ENCODE measurements at places on chromosomes 1 and 21.

DNA sequence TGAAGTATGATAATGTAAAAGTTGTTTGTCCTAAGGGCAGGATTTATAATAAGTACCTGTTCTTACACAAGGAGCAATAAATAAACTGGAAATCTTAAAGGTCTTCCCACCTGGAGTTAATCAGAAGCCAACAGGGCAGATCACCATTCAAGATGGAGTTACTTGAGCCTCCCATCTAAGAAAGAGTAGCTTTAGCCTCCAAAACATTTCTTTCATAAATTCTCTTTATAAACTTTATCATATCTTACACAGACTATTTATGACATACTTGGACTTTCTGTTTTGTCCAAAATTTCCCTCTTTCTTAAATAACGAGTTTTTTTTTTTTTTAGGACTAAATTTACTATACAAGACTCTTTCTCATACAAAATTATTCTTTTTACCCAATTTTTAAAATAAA, 18.5 kb downstream of the OR2T1 start:
- DNase-seq: no peak

DNA sequence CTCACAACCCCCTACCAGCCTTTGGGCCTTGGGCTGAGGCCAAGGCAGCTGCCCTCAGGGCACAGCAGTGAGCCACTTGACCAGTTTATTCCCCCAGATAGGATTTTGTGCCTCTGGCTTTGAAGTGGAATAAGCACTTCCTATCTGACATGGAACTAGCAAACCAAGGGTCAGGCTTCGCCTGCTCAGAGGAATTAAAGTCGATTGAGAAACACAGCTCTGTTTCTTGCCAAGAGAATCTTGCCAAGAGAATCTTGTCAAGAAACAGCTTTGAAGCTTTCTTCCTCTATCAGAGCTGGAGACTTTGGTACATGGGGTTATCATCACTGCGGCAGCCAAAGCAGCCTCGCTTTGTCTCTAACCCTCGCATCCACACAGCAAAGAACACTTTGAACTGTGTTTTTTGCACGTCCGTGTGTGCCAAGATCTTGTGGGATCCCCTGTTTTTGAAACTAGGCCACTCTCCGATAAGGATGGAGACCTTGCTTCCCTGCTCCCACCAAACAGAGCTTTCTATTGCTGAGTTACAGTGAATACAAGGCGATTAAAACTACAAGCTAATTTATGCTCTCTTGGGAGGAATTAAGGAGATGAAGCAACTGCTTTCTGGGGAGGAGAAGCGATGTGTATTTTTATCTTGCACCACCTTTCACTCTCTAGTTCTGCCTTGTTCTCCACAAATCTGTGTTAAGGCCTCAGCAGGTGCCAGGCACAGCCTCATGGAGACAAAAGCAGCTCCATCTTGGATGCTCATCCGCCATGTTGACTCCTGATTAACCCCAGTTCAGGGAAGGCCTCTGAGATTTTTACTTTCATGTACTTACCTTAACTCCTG, 67.3 kb downstream of the RHOU start:
- peak; percentile 82 for DNase-seq

GRCh38 chr1:32960342-32960741, 4.3 kb downstream of the RNF19B start:
- no peak for DNase-seq

- no peak for DNase-seq
Measured at GRCh38 chr1:8974551-8974950, 28.9 kb downstream of the CA6 start.

- no peak for DNase-seq
Measured at GRCh38 chr1:234047123-234047522, 142.6 kb downstream of the SLC35F3 start.

- DNase-seq: no peak
Measured at GRCh38 chr1:18233176-18233864, 125.7 kb downstream of the IGSF21 start.

GRCh38 chr1:20678599-20678998, 17.4 kb upstream of the DDOST start:
- no peak for DNase-seq

GRCh38 chr1:184854496-184855140, 100.0 kb upstream of the EDEM3 start:
- DNase-seq: peak; percentile 58

DNA sequence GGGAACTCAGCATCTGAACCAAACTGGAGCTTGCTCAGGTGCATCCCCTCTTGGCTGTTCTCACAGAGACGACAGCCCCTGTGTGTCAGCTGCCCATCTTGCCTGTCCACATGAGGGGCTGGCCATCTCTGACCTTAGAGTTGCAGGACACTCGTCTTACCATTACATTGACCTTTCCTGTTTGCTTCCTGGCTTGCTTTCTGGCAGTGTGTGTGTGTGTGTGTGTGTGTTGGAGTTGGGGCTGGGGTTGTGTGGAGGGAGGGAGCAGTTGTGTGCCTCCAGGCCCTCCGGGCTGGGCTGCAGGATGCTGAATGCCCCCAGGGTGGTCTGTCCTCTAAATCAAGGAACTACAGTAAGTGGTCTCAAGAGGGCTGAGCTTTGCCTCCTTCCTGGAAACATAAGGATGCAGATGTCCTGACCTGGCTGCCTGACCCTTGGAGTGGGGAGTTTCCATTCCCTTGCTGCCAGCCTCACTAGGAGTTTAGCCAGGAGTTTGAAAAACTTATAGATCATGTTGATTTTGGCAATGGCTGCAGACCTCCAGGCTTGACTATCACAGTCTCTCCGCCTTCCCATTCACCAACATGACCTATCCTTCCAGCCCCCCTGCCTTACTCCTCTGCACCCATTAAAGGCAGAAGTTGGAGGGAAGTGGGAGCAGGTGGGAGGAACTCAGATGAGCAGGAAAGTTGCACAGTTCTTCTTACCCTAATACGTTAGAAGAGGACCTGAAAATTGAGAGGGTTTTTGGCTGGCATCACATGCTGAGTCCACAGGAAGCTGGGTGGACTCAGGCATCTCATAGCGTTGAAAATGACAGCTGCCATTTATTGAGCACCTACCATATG, 19.0 kb downstream of the RASSF5 start:
- no peak for DNase-seq

GRCh38 chr1:58262702-58263101, 283.8 kb downstream of the OMA1 start:
- DNase-seq: no peak

- no peak for DNase-seq
Measured at GRCh38 chr1:235650341-235651169, 971 bp upstream of the GNG4 start.

DNA sequence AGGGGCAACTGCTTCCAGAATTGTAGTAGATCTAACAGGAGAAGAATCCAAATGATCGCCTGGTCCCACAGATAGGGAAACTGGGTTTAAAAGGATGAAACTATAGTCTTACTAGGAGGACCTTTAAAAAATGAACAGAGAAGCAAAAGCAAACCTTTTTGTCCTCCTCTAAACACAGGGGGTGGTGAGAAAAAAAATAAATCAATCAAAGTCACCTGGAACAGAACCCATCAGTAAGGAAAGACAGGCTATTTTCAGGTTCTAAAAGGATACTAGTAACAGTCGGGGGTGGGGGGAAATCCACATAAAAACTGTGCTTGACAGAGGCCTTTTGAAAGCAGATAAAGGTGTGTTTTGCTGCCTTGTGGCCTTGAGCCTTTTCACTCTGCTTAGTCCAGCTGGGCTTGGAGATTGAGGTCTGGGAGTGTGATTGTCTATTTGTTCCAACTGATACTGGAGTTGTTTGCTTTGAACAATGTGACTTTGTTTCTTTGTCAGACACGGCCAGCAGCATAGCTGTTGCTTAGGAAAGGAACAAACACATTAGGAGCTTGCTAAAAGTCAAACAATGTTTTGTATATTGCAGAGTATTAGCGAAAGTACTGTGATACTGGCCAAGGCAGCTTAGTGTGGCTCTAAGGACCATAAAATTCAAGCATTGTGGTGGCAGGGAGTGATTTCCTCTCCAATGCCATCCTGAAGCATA, 141.1 kb upstream of the IRF2BP2 start:
- DNase-seq: no peak

DNA sequence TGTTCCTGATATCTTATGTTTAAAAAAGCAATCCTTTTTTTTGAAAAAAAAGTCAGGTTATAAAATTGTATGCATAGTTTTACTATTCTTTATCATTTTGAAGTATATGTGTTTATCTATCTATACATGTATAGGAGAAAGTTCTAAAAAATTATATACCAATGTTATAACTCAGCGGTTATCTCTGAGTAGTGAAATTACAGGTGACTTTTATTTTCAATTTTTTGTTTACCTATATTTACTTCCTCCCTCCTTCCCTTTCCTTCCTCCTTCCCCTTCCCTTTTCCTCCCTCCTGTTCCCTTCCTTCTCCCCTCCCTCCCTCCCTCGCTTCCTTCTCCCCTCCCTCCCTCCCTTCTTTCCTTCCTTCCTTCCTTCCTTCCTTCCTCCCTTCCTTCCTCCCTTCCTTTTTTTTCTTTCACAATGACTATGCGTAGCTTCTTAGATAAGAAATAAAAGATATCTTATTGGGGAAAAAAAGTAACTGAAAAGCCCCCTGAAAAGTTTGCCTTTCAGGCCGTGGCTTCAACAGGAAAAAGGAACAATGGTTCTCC, 77.1 kb downstream of the ABCA4 start:
- DNase-seq: no peak

DNA sequence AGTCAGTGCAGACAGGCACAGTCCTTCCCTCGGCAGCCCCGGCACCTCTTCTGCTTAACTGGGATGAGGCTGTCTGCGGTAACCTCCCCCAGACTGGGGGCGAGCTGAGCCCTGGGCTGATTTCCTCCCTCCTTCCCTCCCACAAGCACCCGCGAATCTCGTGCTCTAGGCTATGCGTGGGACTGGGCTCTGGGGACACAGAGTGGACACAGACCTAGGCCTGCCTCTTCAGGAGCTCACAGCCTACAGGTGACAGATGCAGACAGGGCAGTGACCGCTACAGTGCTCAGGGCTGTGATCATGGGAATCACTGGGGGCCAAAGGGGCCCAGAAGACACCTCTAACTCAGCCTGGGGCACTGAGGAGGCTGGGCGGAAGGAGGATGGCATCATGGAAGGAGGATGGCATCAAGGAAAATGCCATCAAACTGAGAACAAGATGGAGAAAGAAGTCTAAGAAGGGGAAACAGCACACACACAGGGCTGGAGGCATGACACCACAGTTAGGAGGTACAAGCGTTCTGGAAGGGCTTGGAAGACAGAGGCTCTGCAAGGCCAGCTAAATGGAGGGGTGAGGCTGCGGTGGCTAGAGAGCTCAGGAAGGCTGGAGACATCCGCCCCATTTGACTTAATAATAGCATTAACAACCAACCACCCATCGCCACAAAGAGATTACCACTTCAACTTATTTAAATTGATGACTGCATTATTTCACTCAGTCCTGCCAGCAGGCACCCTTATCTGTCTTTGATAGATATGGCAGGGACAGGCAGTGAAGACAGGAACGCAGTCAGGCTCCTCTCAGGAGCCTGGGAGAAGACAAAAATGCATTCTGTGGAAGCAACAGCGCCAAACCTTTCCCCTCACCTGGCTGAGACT, 4.2 kb downstream of the TTC39A start:
- DNase-seq: no peak

DNA sequence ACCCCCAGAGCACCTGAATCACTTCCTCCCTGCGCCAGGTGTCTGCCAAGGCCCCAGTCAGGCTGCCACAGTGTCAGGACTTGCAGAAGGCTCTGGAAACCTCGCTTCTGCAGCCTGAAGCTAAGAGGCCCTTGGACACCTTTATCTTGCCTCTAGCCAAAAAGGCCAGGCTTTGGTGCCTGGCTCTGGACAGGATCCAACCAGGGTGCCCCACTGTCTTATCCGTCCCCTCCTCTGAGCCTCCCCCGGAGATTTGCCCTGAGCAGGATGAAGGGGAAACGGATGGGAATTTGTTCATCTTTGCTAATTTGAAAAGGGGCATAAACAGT, 12.8 kb upstream of the CLSTN1 start:
- DNase-seq: no peak

- peak; percentile 52 for DNase-seq
Measured at GRCh38 chr1:180188091-180188506, 33.4 kb downstream of the QSOX1 start.

DNA sequence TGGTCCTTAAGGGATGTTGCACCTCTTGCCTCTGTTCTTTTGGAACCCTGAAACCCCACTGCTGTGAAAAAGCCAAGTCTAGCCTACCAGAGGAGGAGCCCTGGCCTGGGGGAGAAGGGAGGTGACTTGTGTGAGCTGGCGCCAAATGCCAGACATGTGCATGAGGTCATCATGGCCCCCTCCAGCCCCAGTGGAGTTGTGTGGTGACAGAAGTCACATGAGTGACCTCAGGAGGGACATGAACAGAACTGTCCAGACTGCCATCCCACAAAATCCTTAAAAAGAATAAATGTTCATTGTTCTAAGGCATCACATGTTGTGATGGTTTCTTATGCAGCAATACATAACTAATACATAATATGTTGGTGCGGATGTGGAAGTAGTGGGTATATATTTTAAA, 10.8 kb downstream of the HHAT start:
- no peak for DNase-seq

GRCh38 chr1:205188098-205188497, 23.4 kb downstream of the DSTYK start:
- DNase-seq: no peak

DNA sequence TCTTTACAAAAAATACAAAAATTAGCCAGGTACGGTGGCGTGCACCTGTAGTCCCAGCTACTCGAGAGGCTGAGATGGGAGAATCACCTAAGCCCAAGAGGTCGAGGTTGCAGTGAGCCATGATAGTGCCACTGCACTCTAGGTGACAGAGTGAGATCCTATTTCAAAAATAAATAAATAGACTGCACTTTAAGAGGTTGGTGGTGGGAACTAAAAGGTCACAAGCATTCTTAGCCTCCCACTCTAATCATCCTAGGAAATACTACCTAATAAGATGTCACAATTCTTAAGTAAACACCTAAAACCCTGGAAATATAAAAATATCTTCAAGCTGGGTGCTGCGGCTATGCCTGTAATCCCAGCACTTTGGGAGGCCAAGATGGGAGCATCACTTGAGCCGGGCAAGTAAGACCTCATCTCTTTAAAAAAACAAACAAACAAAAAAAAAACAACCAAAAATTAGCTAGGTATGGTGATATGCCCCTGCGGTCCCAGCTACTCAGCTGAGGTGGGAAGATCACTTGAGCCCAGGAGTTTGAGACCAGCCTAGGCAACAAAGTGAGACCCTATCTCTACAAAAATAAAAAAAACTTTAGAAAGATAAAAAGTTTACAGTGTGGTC, 4.1 kb downstream of the DCAF8 start:
- no peak for DNase-seq

DNA sequence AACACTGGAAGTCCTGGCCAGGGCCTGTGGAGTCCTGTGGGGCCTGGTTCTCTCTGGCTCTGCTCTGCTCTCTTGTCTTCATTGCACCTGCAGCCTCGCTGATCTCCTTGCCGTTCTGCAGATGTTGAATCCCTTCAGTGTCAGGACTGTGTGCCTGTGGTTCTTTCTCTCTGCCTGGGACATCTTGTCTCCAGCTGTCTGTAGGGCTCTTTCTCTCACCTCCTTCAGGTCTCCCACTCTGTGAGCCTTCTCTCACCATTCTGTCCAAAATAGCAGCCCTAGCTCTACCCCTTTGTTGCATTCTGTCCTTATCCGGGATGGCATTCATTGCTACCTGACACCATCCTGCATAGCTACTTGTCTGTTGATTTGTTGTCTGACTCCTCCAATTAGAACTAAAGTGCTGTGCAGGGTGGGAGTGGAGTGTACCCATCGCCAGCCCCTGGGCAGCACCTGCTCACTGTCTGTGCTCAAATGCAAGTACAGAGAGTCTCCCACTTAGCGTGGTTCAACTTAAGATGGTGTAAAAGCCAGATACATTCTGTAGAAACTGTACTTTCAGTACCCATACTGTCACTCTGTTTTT, 8.9 kb downstream of the PGBD2 start:
- DNase-seq: no peak

Measured in fibroblast of lung (primary cell).